ENCODE measurements at places on chromosomes 7 and 10. TPM values are rescaled to one million over a fixed set of nuclear protein-coding genes. Genes with fewer than 3 reads are reported as not detected.

Gene GGCT
- polyA plus RNA-seq: 18.9 TPM

Gene CHCHD1
- polyA plus RNA-seq: 40.5 TPM

DNA sequence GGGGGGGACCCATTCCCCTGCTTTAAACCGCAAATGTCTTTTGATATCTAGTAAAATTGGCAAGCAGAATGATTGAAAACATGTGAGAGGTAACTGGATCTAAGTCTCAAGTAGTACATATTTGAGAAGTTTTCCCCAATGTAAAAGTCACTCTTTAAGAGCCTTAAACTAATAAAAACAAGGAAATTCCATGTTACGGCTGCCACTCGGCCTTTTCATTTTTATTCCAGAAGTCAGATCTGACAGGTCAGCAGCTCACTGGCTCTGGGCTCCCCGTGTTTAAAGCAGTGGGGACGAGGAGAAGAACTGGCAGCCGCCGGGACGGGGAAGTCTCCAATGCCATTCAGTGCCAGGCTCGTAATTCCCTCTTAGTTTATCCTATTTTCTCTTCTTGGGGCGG, 80.7 kb downstream of the CUX1 start:
- DNase-seq: no peak

GRCh38 chr10:100848770-100849169, 64.0 kb upstream of the SLF2 start:
- no peak for DNase-seq

GRCh38 chr10:4474829-4475228, 351.2 kb upstream of the AKR1E2 start:
- no peak for DNase-seq

DNA sequence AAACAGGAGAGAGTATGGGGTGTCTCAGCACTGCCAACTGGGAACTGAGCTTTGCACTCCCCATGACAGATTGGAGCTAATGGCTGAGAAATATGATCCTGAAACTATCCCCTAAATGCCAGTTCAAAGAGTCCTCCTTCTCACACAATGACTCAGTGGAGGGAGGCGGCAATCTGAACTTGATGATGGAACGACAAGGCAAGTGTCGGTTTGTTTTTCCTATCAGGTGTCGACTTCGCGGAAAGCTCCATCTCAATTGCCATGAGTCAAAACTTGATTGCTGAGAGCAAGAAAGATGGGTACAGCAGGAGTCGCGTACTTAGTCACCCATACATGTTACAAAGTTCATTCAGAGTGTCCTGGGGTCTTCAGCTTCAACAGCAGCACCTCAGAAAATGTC, 52.5 kb downstream of the NPY start:
- DNase-seq: no peak

GRCh38 chr10:77889277-77889903, 37.2 kb downstream of the DLG5 start:
- no peak for DNase-seq

All from naive thymus-derived CD4-positive, alpha-beta T cell (primary cell).